ENCODE measurements at places on chromosomes 6 and 20.

GRCh38 chr20:63123331-63123741 lies 92.6 kb downstream of the YTHDF1 start:
- no peak for DNase-seq

DNA sequence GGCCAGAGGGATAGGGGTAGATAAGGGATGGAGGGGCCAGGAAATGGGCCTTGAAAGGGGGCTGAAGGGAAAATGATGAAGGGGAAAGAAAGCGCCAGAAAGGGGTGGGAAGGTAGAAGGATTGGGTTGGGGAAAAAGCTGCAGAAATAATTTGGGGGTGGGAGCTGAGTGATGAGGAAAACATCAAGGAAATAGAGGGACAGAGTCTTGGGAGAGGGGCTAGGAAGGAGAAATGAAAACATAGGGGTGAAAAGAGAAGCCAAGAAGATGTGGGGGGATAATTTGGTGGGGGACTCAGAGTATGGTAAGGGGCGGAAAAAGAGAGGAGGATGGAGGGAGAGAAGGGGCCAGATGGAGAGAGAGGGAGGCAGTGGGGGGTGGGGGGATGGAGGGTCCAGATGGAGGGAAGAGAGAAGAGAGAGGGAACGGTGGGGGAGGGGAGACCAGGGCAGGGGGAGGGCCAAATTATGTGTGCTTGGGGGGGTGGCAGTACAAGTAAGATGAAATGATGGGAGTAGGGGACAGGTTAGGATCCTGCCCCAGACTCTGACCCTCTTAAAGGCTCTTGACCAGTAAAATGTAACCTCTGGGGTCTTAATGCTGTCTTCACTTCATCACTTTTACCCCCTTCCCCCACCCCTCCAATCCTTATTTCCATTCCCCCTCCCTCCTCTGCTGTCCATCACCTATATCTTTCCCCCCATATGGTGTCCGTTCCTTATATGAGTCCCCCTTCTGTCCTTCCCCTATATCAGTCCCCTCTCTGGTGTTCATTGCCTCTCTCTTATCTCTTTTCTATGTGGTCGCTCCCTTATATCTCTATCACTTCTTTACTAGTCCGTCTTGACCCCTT lies 852 bp downstream of the SYNGAP1 start:
- no peak for DNase-seq

DNA sequence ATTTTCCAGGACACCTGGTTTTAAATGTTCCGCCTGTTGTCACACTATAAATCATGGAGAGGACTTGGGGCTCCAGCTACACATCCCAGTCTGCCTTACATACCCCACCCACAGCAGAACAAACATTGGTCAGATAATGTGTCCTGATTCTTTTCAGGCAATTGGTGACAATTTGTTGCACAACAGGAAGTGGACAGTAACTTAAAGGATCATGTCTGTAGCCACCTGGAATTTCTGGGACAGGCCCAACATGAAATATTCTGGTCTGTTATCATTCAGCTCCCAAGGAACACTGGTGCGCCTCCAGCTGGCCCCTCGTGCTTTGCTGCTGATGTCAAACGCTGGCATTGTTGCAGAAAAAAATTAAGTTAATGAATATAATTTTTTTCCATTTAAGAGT lies 117.2 kb downstream of the SOBP start:
- no peak for DNase-seq

- DNase-seq = peak; percentile 19
Observed at GRCh38 chr6:3022765-3023662, 23.3 kb downstream of the NQO2 start.

DNA sequence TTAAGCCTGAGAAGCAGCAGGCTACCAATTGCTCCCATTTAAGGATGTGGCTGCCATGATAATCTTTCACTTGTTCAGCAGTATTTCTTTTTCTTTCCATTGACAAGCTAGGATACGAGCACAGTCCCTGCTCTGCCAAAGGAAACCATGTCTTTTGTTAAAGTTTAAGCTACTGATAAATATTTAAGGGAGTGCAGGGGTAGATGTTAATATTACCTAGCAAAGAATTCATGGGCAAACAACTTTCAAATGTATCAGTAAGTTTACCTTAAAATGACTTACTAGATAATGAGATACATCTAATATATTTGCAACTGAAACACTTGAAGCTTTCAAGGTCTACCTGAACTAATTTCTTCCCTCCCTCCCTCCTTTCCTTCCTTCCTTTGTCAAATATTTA lies 77.3 kb downstream of the OPN5 start:
- DNase-seq = no peak

DNA sequence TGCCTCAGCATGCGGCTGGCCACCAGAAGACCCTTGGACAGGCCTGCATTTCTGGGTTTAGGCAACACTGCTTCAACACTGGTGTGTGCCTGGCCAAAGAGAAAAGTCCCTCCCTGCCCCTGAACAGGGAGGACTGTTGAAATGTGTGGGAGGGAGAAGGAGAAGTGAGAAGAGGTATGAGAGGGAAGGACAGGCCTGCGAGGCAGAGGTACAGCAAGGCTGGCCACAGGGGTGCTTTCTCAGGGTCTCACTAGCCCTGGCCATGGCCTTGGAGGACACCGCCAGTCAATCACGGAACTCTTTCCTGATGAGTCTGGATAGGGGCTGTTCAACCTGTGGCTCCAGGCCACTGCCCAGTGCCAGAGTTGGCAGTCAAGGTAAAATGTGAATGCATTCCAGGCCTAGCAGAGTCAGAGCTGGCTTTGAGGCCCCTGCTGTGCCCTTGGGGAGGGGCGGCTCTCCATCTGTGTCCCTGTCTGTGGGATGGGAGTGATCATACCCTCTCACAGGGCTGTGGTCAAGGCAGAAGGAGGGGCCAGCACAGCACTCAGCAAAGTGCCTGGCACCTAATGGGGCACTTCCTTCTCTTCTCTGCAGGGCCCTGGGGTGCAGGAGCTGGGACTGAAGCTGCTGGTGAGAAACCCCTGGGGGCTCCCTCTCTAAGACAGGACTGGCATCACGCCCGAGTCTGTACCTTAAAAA lies 43.2 kb upstream of the CDH22 start:
- DNase-seq = no peak

DNA sequence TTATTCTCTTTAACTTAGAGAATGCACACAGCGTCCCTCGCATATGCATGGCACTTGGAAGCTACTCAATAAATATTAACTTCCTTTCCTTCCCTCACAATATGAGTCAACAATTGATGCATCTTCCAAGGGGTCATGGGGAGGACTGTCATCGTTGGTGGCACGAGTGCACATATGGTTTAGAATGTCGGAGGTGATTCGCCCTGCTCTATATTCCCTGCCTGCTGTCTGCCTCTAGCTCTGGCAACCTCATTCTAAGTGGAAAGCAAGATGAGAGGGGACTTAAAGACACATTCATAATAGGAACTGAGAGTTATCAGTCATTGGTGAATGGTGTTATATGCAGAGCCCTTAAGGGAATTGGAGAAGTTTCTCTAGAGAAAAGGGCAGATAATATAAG lies 44.6 kb downstream of the MAK start:
- DNase-seq = no peak

- DNase-seq = peak; percentile 58
Observed at GRCh38 chr6:44338228-44339122, 4.0 kb upstream of the SPATS1 start.

- no peak for DNase-seq
Observed at GRCh38 chr6:12962987-12963386, 246.4 kb downstream of the PHACTR1 start.

- DNase-seq = no peak
Observed at GRCh38 chr6:3291987-3292386, 33.2 kb downstream of the PSMG4 start.

GRCh38 chr6:100230953-100231316 lies 233.8 kb downstream of the SIM1 start:
- no peak for DNase-seq

DNA sequence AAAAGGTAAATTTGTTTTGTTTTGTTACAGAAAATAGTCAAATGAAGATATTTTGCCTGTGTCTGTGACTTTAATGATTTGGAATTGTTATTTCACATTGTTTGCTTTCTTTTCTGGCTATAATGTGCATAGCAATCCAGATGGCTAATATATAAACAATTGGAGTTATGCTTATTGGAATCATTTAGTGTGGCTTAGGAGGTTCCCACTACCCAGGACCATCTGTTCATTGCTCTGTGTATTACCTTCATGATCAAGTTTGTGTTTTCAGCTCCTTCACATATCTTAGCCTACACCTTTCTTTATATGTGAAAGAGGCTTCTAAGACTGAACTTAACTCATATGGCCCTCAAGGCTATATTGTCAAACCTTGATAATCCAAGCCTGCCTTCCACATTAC lies 232.9 kb downstream of the BCKDHB start:
- no peak for DNase-seq

DNA sequence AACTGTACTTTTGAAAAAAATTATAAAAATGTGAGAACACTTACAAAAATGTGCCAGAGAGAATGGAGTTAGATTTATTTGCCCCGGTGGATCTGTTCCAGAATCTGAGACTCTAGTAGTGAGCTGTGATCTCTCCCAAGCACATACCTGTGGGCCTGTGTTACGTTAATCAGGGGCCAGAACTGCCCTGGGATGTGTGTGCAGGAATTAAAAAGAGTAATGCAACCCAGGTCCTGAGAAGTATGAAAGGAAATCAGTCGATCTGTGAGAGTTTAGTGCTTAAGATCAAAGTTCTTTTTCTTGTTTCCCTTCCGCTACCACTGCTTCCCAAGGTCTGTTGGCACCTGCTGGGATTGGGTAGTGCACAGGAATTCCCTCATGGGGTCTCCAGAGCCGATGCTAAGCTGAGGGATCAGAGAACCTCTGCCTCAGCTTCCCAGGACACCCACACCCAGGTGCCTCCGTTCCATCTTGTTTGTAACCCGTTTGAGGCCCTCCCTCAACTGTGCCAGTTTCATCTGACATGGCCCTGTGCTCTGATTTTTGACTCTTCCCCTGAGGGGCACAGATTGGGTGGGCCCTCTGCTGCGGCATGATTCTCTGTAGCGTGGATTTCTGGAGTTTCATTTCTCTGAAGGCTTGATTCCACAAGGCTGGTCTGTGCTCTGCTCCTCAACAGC lies 87.7 kb downstream of the RREB1 start:
- DNase-seq = no peak

- no peak for DNase-seq
Observed at GRCh38 chr6:56387621-56388414, 140.4 kb upstream of the COL21A1 start.

GRCh38 chr6:106787327-106788196 lies 158.2 kb downstream of the QRSL1 start:
- DNase-seq = no peak

DNA sequence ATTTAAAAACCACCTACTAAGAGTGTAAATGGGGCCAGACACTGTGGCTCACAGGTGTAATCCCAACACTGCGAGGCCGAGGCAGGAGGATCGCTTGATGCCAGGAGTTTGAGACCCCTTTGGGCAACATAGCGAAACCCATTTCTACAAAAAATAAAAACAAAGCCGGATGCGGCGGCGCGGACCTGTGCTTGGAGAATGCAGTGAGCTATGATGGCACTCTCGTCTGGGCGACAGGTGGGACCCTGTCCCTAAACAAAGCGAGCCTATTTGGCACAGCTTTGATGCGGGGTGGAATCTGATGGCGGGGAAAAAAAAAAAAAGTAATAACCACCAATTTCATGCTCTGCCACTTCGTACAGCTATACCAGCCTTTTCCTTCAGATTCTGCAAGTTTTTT lies 1.1 kb downstream of the TCP1 start:
- DNase-seq = no peak

DNA sequence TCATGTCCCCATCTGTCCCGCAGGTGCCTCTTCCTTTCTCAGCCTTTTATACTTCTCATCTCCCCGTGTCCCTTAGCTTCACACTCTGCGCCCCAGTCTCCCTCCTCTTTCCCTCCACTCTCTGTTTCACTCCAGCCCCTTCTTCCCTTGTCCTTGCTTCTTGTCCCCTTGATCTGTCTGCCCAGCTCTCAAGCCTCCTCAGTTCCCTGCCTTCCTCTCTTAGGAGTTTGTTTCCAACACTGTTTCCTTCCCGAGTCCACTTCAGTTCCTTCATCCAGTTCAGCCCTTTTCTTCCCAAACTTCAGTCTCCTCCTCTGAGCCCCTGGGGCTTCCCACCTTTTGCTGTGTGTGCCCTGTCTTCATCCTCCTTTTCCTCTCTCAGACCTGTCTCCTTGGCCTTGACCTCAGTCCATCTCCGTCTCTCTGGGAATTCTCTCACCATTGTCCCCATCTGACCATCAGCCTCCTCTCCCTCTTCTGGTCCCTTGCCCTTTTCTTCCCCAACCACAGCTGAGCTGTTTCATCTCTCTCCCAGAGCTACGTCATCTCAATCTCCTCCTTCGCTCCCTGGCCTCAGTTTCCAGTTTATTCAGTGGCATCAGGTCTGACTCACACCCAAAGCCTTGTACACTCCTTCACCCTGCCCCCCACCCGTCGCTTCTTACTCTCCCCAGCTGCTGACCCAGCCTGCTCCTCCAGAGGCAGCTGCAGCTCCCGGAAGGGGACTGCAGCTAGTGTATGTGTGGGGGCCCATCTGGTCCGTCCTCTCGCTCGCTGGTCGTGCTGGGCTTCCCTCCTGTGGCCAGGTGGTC lies 2.7 kb upstream of the DDR1 start:
- no peak for DNase-seq

GRCh38 chr6:149318581-149319286 lies 1.2 kb downstream of the TAB2 start:
- peak; percentile 51 for DNase-seq

DNA sequence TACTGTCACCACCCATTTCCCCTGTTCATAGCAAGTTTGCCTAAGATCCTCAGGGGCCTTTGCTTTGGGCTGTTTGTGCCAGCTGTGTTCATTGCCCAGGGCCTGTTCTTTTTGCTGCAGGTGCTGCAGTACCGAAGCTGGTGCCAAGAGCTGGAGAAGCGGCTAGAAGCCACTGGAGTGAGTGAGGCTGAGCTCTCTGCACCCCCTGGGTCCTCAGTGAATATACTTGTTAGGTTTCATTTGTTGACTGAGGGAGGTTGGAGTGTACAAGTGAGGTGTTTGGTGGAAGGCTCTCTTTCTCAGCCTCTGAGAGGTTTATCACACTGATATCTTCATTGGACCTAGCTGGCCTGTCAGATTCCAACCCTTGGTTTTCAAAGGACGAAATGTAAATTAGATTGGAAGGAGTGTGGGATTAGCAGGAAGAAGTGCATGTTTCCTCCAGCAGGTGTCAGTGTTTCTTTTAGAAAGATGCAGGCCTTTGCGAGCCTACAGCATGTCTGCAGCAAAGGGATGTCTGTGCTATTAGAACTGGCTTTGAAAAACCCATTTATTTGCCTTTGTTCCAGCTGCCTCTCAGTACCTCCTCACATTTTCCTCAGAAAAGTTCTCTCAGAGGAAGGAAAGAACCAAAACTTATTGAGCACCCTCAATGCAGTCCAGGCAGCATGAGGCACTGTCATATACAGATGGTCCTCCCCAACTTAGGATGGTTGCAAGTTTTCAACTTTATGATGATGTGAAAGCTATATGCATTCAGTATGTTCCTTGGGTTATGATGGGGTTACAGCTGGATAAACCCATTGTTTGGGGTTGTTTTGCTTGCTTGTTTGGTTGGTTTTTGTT lies 8.3 kb downstream of the CEP250 start:
- DNase-seq = peak; percentile 63

DNA sequence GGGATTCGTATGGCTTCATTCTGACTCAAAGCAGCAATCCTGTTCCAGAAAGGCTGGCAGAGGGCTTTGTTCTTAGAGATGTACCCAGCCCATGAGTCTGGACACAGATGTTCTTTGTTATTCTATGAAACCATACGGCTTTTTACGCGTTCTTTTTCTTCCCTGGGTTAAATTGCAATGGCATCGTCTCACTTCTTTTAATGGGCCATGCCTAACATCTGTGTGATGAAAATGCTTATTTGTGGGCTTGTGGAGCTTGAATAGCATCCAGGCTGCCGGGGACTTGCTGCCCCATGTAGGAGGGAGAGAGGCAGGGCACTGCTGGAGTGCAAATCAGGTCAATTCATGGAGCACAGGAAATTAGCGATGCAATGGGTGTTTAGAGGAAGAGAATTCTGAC lies 19.4 kb downstream of the FAM50B start:
- DNase-seq = no peak
